Osteoblast (primary cell): ENCODE measurements at places on chromosomes 11 and 22. TPM values are rescaled to one million over a fixed set of nuclear protein-coding genes. Genes with fewer than 3 reads are reported as not detected.

Gene CCDC73
- not detected in 2 replicates for total RNA-seq

Gene MMP7
- total RNA-seq = under 0.01 TPM in 1 of 2 replicates, not detected in the other

Gene SMTNL1
- not detected in 2 replicates for total RNA-seq

Gene FAR1
- total RNA-seq = 61.9 and 70.1 TPM in 2 replicates

GRCh38 chr22:45976254-45977002 is 534 bp downstream of the WNT7B start:
- DNase-seq = peak; percentile 79
- H3K4me3 ChIP-seq = peak overlapping the region; percentile 37
- H3K27me3 ChIP-seq = peaks cover 58% of the 10 kb centered on the region
- H3K4me1 ChIP-seq = peaks cover 2% of the 10 kb centered on the region
- no peak overlapping the region for H3K27ac ChIP-seq
- no peaks in the 10 kb centered on the region for H3K36me3 ChIP-seq

- no peak for DNase-seq
- H3K27ac ChIP-seq = no peak overlapping the region
- H3K4me3 ChIP-seq = no peak overlapping the region
- H3K36me3 ChIP-seq = no peaks in the 10 kb centered on the region
- H3K4me1 ChIP-seq = peaks cover 11% of the 10 kb centered on the region
- no peaks in the 10 kb centered on the region for H3K27me3 ChIP-seq
Observed at GRCh38 chr11:5298451-5298850, 3.3 kb downstream of the OR51B4 start.

- H3K27me3 ChIP-seq = no peaks in the 10 kb centered on the region
- DNase-seq = no peak
- peak overlapping the region; percentile 98 for H3K27ac ChIP-seq
- H3K36me3 ChIP-seq = no peaks in the 10 kb centered on the region
- peaks cover 25% of the 10 kb centered on the region for H3K4me1 ChIP-seq
- no peak overlapping the region for H3K4me3 ChIP-seq
Observed at GRCh38 chr11:35098855-35099254, 40.1 kb upstream of the CD44 start.

- no peaks in the 10 kb centered on the region for H3K4me1 ChIP-seq
- DNase-seq = no peak
- H3K36me3 ChIP-seq = no peaks in the 10 kb centered on the region
- H3K27me3 ChIP-seq = peaks cover 27% of the 10 kb centered on the region
Observed at GRCh38 chr11:113908098-113908497, 3.5 kb downstream of the HTR3B start.

DNA sequence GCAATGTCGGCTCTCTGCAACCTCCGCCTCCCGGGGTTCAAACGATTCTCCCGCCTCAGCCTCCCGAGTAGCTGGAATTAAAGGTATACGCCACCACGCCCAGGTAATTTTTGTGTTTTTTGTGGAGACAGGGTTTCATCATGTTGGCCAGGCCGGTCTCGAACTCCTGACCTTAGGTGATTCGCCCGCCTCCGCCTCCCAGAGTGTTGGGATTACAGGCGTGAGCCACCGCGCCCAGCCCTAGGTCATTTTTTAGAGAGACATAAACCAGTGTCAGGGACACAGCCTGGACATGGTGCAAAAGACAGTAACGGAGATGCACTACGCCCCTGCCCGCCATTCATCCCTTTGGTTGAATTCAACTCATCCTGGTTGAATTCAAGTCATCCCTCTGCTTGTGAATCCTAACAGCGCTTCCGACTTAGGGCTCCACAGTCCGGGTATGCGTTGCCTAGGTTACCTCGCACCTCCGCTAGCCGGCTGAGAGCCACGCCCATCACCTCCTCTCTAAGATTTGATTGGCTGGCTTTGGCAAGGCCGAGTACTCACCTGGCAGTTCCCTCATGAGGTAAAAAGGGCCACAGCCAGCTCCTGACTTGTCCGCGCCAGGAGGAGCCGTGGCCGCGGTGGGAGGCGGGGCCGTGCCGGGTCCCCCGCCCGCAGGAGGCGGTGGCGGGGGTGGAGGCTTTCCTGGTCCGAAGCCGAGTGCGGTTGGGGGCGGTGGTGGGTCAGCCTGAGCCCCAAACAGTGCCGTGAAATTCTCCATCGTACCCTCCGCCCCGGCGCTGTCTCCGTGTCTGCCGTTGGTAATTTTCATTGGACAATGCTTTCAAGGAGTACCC is at the start of gene MED19:
MED19 (minus strand) TSS at position 802 of the 842 bp plus-strand sequence; CDS start at position 766, 36 bp downstream.
- peaks cover 21% of the 10 kb centered on the region for H3K4me1 ChIP-seq
- peaks cover 4% of the 10 kb centered on the region for H3K36me3 ChIP-seq
- H3K27ac ChIP-seq = peak within 1 kb of the TSS; percentile 93
- H3K4me3 ChIP-seq = peak within 1 kb of the TSS; percentile 93
- H3K27me3 ChIP-seq = no peaks in the 10 kb centered on the region

- H3K4me3 ChIP-seq = no peak overlapping the region
- no peak overlapping the region for H3K27ac ChIP-seq
- H3K27me3 ChIP-seq = no peaks in the 10 kb centered on the region
- no peak for DNase-seq
- peaks cover 20% of the 10 kb centered on the region for H3K4me1 ChIP-seq
Observed at GRCh38 chr11:108734956-108735559, 70.2 kb downstream of the DDX10 start.

DNA sequence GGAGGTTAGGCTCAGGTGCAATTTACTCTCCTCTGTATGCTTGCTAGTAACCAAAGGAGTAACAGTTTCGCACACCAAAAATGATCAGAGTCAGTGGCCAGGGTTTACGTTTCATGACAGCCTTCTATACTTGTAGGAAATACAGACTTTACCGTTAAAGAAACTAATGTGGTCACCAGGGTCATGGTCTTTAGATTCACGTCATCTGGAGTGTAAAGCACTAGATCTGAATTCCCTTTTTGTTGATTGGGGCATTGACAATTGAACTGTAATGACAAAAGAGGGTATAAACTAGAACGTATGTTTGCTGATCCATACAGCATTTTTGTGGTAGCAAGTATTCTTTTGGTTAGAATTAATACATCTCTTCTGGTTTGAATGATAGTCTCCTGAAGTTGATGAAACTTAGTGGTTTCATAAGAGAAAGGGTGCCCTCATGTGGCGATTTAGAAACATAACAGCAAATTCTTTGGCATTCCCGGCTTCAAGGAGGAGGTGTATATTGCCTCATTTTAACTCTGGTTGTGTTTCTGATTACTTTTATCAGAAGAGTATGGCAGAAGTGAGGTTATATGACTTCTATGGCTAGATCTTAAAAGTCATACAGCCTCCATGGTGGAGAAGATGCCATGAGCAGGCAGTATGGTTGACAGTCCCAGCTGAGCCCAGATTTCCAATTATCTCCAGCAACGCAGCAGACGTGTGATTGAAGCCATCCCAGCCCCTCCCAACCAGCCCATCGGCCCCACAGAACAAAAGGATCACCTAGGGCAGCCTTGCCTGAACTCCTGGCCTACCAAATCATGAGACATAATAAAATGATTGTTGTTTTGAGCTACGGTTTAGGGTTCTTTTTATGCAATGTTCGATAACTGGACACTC is 35.1 kb downstream of the MMP7 start:
- DNase-seq = no peak
- no peaks in the 10 kb centered on the region for H3K36me3 ChIP-seq
- peaks cover 14% of the 10 kb centered on the region for H3K4me1 ChIP-seq
- no peak overlapping the region for H3K27ac ChIP-seq
